ENCODE measurements at places on chromosomes 2 and 18.

DNA sequence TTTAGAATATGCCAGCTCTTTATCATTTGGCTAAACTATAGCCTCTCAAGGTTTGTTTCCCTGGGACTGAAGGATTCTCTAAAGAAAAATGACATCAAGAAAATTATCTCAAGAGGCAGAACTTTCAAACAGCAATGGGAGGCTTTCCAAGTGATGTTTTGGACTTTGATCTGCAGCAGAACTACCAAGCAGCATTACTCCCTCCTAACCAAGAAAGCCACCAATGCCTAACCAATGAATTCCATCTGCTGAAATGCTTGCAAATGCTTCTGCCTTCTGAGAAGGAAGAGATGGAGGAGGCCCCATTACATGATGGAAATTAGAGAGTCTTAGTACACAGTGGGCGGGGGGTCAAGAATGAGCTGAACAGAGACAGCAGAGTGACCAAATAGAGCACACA is 95.1 kb upstream of the SLC35G4 start:
- DNase-seq = no peak

GRCh38 chr2:236568068-236568921 is 1.3 kb upstream of the ACKR3 start:
- DNase-seq = no peak

DNA sequence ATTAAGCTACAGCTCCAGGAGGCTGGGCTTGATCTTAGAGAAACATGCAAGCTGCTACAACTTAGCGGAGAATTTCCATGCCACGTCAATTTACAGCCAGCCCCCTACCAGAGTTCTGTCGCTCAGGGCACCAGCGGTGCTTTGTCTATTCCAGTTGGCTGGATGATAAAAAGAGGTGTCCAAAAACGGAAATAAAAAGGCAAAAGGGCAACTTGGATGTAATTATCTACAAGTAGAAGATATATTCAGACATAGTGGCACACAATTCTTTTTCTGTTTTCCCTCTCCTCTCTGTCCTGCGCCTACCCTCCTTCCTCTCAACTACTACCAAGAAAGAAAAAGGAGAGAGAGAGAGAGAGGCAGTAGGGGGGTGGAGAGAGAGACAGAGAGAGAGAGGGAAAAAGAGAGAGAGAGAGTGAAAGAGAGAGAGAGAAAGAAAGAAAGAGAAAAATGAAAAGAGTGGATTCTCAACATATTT is 363 bp upstream of the RFTN2 start:
- DNase-seq = peak; percentile 62

DNA sequence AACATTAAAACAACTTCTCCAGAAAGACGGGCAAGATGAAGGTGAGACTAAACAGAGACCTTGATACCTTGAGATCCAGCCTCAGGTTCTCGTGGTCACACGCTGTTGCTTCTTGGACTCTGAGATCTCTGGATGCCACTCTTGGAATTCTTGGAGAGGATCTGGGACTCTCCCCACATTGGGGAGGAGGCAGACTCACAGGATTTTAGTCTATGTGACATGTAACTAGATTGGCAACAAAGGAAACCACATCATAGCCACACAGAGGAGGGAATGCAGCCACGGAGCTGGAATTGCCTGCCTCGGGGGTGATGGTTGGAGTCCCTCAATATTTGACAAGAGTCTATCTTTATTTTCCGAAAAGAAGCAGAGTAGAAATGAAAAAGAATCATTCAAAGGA is 78.8 kb upstream of the IGFBP5 start:
- no peak for DNase-seq

GRCh38 chr2:134549104-134549503 is 169.7 kb downstream of the TMEM163 start:
- no peak for DNase-seq

Measured in smooth muscle cell of the brain vasculature (primary cell).